DMS79 treated with DMSO at 0.1 percent for 48 hours (cell line): ENCODE measurements at places on chromosomes 16 and 17.

GRCh38 chr17:39903158-39903884 is 15.1 kb downstream of the GSDMB start:
- DNase-seq, result no peak

GRCh38 chr16:12390644-12391043 is 413.0 kb downstream of the CPPED1 start:
- no peak for DNase-seq

- no peak for DNase-seq
Observed at GRCh38 chr17:49646391-49647255, 31.3 kb downstream of the SPOP start.

- no peak for DNase-seq
Observed at GRCh38 chr17:8162997-8163977, 539 bp upstream of the VAMP2 start.

- DNase-seq, result no peak
Observed at GRCh38 chr16:81275795-81276194, 37.3 kb downstream of the BCO1 start.

DNA sequence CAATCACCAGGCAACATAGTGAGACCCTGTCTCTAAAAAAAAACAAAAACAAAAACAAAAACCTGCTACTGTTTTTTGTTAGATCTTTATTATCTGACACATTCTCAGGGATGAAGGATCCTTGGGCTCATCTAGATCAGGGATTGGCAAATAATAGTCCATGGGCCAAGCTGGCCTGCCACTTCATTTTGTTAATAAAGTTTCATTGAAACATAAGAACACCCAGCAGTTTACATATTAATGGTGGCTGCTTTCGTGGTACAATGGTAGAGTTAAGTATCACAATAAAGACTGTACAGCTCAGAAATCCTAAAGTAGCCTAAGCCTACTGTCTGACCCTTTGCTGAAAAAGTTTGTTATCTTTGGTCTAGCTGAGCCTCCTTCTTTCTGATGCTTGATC is 32.9 kb upstream of the CLEC18A start:
- DNase-seq, result no peak

- peak; percentile 38 for DNase-seq
Observed at GRCh38 chr17:81453076-81453475, 57.8 kb downstream of the BAHCC1 start.

DNA sequence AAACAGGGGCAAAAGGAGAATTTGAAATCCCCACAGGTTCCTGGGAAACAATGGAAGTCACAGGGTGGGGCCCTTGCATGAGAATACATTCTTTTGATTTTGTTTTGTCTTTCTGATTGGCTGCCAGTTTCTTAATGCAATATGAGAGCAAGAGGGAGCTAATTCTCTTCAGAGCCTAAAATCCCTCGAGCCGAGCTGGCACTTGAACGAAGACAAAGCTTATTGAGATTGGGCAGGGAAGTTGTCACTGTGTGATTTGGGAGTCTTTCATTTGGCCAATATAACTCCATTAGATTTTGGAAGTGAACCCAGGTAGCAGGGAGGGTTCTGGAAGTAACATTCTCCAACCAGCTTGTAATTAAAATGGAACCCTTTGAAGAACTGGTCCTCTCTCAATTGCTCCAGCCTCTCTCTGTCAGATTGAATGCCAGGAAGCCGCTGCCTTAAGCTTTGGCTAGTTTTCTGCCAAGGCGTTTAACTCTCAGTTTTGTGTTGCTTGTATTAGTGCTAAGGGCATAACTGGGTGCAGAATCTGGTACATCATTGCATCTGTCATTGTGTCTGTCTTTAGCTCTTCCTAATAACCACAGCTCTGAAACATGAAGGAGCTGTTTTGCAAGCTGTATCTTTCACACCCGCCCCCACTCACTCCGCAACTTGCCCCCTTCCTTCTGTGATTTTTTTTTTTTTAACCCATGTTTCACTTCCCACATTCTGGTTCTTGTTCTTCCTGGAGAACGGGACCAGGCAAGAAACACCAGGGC is 272.0 kb downstream of the MAF start:
- DNase-seq, result peak; percentile 6

GRCh38 chr16:84836234-84836647 is 16.5 kb downstream of the CRISPLD2 start:
- DNase-seq, result no peak

DNA sequence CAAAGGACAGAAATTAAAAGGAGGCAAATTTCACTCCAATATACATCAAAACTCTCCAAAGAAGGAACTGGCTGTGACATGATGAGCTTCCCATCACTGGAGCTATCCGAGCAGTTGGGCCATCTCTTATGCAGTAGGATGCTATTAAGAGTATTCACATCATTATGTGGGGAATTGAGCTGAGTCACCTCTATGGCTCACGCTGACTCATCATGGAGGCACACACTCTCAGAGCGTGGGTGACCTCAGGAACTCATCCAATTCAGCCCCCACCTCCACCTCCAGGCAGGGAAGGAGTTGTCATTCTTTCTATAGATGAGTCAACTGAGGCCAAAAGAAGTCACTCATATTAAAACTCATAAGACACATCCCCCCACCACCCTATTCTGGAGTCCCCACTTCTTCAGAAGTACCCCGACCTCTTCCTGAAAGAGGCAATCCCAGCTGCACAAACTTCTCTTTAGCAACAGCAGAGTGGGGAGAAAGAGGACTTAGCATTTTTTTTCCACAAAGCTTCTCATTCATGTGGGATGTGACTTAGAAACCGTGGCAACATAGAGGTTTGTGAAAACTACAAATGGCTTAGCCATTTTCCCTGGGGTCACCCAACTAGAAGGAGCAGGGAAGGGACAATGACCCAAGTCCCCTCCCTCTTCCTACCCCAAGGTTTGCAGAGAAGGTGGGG is 32.5 kb downstream of the ABCC12 start:
- DNase-seq, result no peak

- DNase-seq, result peak; percentile 58
Observed at GRCh38 chr17:50626037-50626574, 8.6 kb upstream of the ABCC3 start.

DNA sequence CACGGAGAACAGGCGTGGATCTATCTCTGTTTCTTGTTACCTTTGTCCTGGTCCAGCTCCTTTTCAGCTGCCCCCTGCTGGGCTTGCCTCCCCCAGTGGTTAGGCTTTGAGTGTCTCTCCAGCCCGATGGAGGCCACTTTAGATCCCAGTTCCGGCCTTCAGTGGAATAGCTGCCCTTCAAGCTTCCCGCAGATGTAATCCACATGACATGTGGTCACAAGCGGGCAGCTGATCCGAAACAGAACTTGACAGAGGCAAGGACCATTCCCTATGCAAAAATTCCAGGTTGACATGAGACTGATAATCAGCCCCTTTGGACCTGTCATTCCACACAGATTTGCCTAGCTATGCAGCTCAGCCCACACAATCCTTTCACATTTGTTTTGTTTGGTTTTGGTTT is 40.6 kb upstream of the AQP8 start:
- no peak for DNase-seq

DNA sequence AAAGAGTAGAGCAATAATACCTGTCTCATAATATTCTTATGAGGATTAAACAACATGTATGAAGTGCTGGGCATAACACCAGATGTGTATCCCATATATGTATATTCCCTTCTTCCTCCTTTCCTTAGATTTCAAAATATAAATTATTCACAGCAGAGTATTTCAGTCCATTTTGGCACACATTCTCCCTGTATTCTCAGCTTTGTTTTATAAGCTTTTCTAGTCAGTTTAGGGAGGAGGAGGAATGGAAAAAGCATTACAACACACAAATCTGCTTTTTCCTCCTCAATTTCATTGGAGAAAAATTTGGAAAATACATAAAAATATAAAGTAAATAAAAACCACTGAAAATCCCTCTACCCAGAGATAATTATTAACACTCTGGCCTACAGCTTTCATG is 46.6 kb upstream of the CORO6 start:
- DNase-seq, result no peak

DNA sequence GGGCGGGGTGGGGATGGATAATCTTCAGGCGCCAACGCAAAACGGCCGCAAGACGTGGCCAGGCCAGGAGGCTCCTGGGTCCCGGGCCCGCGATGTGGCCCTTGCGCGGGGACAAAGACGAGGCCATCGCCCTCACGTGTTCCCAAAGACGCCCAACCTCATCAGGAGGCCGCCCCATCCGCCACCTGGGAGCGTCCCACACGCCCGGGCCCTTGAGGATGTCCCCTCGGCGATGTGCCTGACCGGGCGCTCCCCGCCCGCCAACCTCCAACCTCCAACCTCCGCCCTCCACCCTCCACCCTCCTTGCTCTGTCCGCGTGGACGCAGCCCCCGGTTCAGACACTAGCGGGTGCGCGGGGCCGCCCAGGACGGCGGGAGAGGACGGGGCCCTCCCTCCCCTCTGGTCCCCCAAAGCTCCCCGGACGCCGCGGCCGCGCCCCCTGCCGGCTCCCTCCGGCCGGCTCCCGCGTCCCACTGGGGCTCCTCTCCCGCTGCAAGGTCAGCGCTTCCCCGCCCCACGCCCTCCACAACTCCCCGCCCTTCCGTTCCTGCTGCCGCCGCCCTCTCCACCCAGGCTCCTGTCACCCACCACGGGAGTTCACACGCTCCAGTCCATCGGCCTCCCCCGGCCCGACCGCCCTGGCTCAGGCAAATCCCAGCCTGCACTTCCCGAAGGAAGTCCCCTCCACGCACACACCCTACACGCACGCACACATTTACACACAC is 250.8 kb upstream of the RPL38 start:
- peak; percentile 26 for DNase-seq

- peak; percentile 51 for DNase-seq
Observed at GRCh38 chr17:31095236-31096105, 694 bp downstream of the NF1 start.

GRCh38 chr16:2895813-2896212 is 12.8 kb downstream of the FLYWCH2 start:
- no peak for DNase-seq

- DNase-seq, result no peak
Observed at GRCh38 chr17:2170023-2170422, 115.1 kb downstream of the HIC1 start.

DNA sequence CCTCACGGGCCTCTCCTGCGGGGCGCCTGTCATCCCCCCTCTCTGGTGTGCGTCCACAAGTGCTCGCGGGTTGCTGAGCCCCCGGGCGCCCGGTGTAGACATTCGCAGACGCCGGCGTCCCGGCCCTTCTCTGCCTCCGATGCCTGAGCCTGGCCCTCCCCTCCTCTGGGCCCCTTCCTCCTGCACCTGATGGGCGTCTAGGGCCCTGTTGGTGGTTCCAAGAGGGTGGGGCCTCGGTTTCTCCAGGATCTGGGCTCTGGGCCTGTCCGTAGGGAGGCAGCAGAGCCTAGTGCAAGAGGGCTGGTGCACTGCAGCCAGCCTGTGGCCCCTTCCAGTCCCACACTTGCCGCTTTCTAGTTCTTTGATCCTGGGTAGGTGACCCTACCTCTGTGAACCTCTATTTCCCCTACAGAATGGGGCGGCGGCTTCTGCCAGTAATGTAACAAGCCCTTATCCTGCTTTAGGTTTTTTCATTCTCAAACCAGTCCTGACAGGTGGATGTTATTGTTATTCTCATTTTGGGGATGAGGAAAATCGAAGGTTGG is 623 bp downstream of the E4F1 start:
- DNase-seq, result peak; percentile 14

DNA sequence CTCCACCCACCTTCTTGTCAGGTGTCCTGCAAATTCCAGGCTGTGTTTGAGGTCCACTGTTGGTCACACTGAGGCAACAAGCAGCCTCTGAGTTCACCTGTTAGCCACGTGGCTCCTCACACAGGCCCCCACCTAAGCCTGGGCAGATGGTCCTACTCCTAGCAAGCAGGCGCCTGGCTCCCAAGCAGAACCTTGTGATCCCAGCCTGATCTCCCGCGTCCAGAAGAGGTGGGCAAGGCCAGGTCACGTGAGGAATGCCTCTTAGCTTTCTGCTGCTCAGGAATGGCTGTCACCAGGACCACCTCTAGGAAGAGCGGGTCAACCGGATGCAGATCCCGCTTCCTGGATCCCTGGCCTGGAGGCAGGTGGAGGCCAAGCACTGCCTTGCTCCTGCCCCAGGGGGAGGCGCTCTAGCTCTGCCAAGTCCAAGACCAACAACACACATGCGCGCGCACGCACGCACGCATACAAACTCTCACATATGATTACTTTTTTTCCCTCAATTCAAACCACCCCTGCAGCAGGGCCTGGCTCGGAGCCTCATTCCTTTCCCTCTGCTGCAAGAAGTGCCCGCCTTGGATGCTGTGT is 9.5 kb downstream of the CYB561 start:
- DNase-seq, result peak; percentile 4

GRCh38 chr17:40364121-40364861 is at the start of gene GJD3:
GJD3 (minus strand) TSS chr17:40364737; CDS start chr17:40363815, 922 bp downstream.
- no peak for DNase-seq

- DNase-seq, result no peak
Observed at GRCh38 chr16:64826374-64826773, 295.5 kb downstream of the CDH11 start.

- DNase-seq, result no peak
Observed at GRCh38 chr17:56893503-56893902, 20.3 kb downstream of the TRIM25 start.

GRCh38 chr17:78268951-78269905 is 37.8 kb downstream of the TMEM235 start:
- no peak for DNase-seq

DNA sequence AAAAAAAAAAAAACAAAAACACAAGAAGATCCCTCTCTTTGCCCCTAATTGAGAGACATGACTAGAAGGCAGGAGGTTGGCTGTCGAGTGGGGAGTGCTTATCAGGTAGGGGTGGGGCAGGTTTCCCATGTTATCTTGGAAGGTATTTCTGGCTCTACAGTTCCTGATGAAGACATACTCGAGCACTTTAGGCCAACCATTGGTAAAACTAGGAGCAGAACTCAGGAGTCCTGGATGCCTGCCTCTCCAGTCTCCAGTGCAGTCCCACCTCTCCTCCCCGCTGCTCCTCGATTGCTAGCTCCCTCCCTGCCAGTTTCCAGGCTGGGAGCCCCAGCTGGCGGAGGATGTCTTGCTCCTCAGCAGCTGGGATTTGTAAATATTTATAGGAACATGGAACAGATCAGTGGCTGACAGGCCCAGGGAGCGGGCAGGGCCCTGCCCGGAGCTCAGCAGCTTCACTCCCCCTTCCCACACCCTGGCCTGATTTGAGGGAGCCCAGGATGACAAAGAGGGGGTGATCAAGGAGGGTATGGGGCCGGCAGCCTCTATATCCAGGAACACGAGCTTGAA is 11.4 kb upstream of the C1QL1 start:
- DNase-seq, result no peak

- peak; percentile 1 for DNase-seq
Observed at GRCh38 chr16:50121721-50122445, 31.2 kb upstream of the TENT4B start.

- DNase-seq, result no peak
Observed at GRCh38 chr16:83807327-83807709, 460 bp upstream of the HSBP1 start.
